A549 treated with AZD2906 at 1 μM for 4 hours (cell line): ENCODE measurements at places on chromosomes 7 and 10. TPM values are rescaled to one million over a fixed set of nuclear protein-coding genes. Genes with fewer than 3 reads are reported as not detected.

ELN gene
- total RNA-seq: 0.12 to 0.16 TPM (median 0.14 TPM) in 4 of 5 replicates, not detected in the other

BTBD16 gene
- total RNA-seq: 0.41 to 0.82 TPM (median 0.66 TPM) in 5 replicates

CLIP2 gene
- total RNA-seq: 11.8 to 14.9 TPM (median 13.7 TPM) in 5 replicates

WNT16 gene
- 2.0 to 3.2 TPM (median 2.6 TPM) in 5 replicates for total RNA-seq

CLDN3 gene
- 1.4 to 4.4 TPM (median 3.6 TPM) in 5 replicates for total RNA-seq

MYL10 gene
- total RNA-seq: not detected in 5 replicates

GPR158 gene
- total RNA-seq: 0.03 to 0.07 TPM (median 0.06 TPM) in 5 replicates

CRHR2 gene
- 0.02 to 0.08 TPM in 2 of 5 replicates, not detected in the others for total RNA-seq

AKR1D1 gene
- total RNA-seq: 0.03 to 0.09 TPM (median 0.05 TPM) in 3 of 5 replicates, not detected in the others

CCDC172 gene
- total RNA-seq: not detected in 5 replicates

AVL9 gene
- total RNA-seq: 21.6 to 26.9 TPM (median 24.7 TPM) in 5 replicates

FKBP9 gene
- total RNA-seq: 71.4 to 143 TPM (median 85.5 TPM) in 5 replicates

SLC16A12 gene
- 0.45 to 1.2 TPM (median 0.93 TPM) in 5 replicates for total RNA-seq

HYAL4 gene
- total RNA-seq: 0.05 TPM in 1 of 5 replicates, not detected in the others

SEC61G gene
- total RNA-seq: 318 to 390 TPM (median 337 TPM) in 5 replicates

STRIP2 gene
- total RNA-seq: 4.5 to 6.9 TPM (median 6.0 TPM) in 5 replicates

REEP3 gene
- 14.4 to 18.6 TPM (median 15.7 TPM) in 5 replicates for total RNA-seq

MOGAT3 gene
- total RNA-seq: not detected in 5 replicates

SPDYE5 gene
- total RNA-seq: not detected in 5 replicates

DPP6 gene
- 0.11 TPM in 1 of 5 replicates, not detected in the others for total RNA-seq

ING3 gene
- total RNA-seq: 4.8 to 5.4 TPM (median 5.2 TPM) in 5 replicates
